ENCODE measurements at places on chromosomes 5 and 9. TPM values are rescaled to one million over a fixed set of nuclear protein-coding genes. Genes with fewer than 3 reads are reported as not detected.

DNA sequence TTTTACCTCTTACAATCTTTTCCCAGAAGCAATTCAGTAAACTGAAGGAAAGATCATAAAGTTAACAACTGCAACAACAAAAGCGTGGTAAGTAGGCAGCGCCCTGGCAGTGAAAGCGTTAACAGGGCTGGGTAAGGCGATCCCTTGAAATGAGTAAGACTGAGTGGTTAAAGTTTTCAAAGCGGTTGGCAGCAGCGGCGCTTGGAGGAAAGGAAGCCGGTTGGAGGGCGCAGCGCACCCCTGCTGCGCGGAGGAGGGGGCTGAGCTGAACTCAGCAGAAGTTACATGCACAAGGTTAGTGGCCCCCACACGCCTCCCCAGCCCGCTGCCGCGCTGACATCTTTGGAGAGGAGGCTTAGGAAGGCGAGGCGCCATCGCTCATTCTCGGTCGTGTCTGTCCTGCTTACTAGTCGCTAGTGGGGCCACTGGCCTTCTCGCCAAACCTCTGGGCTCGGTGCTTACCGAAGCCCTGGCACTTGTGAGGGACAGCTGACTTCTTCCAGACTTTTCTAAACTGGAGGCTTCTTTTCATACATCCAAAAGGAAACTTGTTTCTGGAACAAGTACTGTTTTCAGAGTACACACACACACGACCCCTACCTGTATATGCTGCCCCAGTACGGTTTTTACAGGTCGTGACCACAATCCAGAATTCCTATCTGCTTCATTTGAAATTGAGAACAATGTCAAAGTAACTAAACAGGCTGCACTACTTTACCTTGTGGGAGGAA is at the start of gene SH3RF2:
Gene SH3RF2, plus strand, starts transcription at position 178 of the 731 bp plus-strand sequence. CDS start 1,351 bp downstream, outside the sequence.
- peak; percentile 92 for DNase-seq

DNA sequence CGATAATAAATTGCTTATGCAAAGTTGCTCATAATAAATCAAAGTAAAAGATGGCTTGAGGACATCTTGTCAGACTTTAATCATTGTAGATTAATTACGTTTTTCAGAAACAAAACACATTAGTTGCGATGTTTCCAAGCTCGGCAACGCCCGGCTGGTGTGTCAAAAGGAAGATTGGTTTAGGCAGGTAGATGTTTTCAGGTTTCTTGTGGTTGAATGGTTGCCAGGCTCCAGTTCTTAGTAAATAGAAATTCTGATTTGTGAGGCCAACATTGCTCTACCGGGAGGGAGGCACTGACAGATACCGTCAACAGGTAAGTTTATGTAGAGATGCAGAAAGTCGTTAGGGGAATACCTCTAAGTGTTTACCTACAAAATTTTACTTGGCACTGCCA is 280.3 kb downstream of the NPR3 start:
- DNase-seq, result no peak

- no peak for DNase-seq
These were observed 211.5 kb downstream of the PAPPA start for GRCh38 chr9:116365056-116365471.

- peak; percentile 61 for DNase-seq
These were observed 32.4 kb downstream of the PCDHGC5 start for GRCh38 chr5:141521244-141521781.

The NPDC1 gene
- 31.3 TPM for total RNA-seq

The PLEKHG4B gene
- 28.8 TPM for total RNA-seq

The LAMC3 gene
- total RNA-seq, result not detected

The INSL4 gene
- not detected for total RNA-seq

Measured in neural progenitor cell (in vitro differentiated cells).